Stimulated activated CD8-positive, alpha-beta memory T cell treated with anti-CD3 and anti-CD28 coated beads, Interleukin-4, amount 100 ng/mL, for 4 hours (primary cell): ENCODE measurements at places on chromosomes 1 and 21.

- DNase-seq = no peak
Observed at GRCh38 chr1:156956333-156956732, 35.9 kb downstream of the LRRC71 start.

DNA sequence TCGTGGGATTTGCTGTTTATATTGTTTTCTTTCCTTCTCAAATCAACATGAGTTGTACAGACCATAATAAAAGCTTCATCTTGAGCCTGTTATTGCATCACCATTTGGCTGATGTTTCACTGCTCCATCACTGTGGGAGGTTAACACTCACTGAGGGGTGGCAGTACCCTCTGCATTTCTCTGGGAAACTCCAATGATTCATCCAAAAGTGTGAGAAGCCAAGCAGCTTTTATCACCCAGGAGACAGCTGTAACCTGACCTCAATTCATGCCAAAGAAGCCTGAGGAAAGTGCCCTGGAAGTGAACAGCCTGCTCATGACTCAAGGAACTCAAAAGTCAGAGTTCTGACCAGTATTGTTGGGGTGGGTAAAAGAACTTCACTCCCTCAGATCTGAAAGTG lies 84.1 kb downstream of the GPR88 start:
- no peak for DNase-seq

DNA sequence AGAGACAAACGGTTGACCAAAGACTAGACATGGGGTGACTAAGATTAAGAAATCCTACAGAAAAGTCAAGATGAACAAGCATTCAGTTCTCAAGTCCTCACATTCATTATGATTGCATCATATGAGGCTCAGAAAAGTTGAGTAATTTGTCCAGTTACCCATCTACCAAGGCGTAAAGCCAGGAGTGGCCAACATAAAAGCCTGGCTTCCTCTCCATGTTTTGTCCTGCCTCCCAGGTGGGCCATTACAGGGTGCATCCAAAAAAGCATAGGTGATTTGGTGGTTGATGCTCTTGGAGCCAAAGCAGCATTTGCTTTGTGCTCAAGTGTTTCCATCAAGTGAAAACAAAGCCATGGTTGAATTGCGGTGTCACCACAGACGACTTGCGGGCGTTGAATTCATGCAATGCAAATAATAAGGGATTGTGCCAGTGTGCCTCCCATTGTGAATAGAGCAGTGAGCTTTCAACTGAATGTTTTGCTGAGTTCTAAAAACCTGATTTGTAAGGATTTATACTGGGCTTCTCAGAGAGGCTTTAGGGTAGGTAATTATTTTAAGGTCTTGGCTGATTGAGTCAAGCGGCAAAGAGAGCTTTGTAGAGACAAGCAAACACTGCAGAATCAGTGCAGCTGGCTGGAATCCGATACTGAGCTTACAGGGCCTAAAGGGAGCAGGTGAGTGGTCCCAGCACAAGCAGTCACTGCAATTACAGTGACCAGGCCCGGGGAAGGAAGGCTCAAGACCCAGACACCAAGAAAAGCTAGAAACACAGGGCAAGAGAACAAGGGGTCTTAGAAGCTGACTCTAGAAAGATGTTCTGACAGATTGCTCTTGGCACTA lies 54.1 kb downstream of the KCNJ15 start:
- no peak for DNase-seq

- no peak for DNase-seq
Observed at GRCh38 chr1:167512046-167512654, 6.2 kb downstream of the CD247 start.

- no peak for DNase-seq
Observed at GRCh38 chr1:233673261-233673946, 59.5 kb downstream of the KCNK1 start.

- no peak for DNase-seq
Observed at GRCh38 chr1:224198572-224198971, 15.5 kb downstream of the DEGS1 start.
